ENCODE measurements at places on chromosomes 7 and 10. TPM values are rescaled to one million over a fixed set of nuclear protein-coding genes. Genes with fewer than 3 reads are reported as not detected.

The FGL2 gene
- 31.9 TPM for total RNA-seq

The TAF6 gene
- 35.4 TPM for total RNA-seq

The ABCC2 gene
- 2.1 TPM for total RNA-seq

DNA sequence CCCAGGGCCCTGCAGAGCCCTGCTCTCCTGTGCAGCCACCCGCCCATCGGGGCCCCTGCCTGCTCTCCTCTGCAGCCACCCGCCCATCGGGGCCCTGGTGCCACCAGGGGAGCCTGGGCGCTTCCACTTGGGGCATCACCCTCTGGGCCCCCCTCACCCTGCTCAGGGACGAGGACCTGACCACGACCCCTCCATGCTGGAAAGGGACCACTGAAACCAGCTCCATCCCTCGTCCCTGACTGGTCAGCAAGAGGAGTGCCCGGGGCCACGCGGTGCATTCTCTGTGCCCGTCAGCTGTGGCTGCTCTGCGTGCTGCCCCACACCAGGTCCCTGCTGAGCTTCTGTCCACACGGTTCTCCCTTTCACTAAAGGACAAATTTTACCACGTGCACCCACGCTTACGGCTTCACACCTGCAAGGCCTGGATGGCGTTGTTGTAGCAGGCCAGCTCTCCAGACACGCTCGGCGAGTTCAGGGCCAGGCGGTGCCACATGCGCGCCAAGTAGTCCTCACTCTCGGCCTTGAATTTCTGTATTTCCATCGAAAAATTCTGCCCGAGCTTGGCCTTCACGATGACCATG, 57.6 kb downstream of the CFAP46 start:
- DNase-seq = peak; percentile 66

DNA sequence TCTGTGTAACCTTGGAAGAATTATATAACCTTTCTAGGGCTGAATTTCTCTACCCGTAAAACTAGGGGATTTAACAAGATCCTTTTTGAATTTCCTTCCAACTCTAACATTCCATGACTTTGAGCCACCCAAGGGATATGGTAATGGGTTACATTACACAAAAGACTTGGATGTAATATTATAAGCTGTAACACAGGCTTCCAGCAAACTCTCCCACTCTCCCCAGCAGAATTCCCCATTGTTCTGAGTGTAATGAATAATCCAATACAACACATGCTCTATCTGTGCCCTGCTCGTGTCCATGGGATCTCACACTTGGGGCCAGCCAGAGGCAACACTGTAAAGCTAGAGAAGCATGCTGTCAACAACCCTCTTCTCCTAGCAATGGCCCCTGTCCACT, 790.6 kb upstream of the AUTS2 start:
- DNase-seq = no peak

DNA sequence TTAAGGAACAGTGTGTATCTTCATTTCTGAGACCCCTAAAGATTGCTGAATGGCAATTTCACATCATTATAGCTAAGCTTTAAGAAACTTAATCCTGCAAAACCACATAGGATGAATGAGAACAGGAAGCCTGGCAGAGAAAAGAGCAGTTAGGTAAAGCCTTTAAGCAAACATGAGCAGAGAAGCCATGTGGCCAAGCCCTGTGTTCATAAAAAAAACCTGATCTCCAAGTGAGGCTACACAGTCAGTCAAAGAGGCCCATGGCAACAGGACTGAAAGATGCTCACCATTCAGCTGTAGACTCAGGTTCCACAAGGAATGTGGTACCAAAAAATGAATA, 9.3 kb downstream of the LIPA start:
- DNase-seq = no peak

- no peak for DNase-seq
Measured at GRCh38 chr7:82600531-82600930, 157.0 kb upstream of the CACNA2D1 start.

GRCh38 chr10:7488418-7488829, 77.6 kb upstream of the SFMBT2 start:
- no peak for DNase-seq

GRCh38 chr7:47433564-47433895, 148.4 kb downstream of the TNS3 start:
- DNase-seq = no peak

DNA sequence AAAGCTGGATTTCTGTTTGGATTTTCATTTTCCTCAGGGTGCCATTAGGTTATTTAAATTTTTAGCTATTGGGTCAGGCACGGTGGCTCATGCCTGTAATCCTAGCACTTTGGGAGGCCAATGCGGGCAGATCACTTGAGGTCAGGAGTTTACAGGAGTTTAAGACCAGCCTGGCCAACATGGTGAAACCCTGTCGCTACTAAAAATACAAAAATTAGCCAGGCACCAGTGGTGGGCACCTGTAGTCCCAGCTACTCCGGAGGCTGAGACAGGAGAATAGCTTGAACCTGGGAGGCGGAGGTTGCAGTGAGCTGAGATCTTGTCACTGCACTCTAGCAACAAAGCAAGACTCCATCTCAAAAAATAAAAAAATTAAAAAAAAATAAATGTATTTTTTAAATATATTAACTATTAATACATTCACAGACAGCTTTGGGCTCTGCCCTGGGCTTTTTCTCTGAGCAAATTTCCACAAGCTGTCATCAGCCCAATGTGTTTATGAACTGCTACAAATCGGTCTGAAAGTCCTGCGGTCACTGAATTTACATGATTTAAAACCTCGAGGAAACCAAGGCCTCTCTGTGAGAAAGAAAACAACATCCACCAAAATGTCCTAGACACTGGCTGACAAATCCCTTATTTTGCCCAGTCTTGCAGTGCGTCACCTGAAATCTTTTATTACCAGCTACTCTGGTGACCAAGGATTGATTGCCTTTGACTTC, 19.2 kb upstream of the PLEKHS1 start:
- no peak for DNase-seq

DNA sequence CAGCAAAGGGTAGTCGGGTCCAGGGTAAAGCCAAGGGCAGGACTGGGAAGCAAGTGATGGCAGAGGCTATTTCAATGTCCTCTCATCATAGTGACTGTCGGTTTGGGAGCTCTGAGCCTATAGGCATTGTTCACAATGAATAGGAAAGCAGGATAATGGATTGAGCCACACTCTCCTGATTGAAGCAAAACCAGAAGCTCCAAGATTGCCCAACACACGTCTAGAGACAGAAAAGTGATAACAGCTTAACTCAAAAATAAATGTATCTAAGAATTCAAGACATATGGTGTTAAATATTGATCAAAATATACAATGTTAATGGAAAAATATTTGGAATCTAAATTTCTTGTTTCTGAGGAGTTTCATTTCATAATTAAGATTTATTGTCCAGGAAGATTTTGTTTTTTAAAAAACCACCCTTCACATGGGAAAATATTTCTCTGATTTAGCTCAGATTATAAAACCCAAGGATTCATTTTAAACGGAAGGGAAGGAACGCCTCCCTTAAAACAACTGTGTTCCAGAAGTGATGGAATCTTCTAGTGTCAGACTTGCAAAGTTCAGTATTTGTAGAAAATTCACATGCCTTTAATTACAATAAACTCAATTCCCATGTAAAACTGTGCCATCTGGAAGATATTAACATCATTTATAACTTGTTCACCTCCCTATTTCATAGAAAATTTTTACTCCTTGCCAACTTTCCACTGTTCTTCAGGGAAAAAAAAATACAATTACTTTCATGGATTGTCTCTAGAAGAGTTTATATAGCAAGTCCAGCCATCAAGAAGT, 54.5 kb downstream of the NRP1 start:
- DNase-seq = no peak

GRCh38 chr7:67571026-67571545, 574.5 kb downstream of the TYW1 start:
- no peak for DNase-seq
